ENCODE measurements at places on chromosomes 16 and 17. TPM values are rescaled to one million over a fixed set of nuclear protein-coding genes. Genes with fewer than 3 reads are reported as not detected.

CSH1 gene
- total RNA-seq, result not detected

DNA sequence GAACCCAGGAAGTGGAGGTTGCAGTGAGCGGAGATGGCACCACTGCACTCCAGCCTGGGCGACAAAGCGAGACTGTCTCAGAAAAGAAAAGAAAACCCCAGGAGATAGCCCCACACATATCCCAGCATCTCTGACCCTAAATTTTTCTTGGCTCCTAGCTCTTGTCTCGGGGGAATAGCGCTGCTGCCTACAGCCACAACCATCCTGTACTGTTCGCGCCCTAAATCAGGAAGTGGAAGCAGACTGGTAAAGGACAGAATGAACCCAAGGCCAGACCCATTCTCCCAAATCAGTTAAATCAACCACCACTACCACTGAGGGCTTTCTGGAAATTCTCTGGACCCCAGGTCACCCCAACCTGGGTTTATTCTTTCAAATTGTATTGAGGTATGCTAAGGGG is 1.7 kb downstream of the CTDNEP1 start:
- DNase-seq, result no peak

GRCh38 chr16:84896847-84897246 is 77.1 kb downstream of the CRISPLD2 start:
- no peak for DNase-seq

DNA sequence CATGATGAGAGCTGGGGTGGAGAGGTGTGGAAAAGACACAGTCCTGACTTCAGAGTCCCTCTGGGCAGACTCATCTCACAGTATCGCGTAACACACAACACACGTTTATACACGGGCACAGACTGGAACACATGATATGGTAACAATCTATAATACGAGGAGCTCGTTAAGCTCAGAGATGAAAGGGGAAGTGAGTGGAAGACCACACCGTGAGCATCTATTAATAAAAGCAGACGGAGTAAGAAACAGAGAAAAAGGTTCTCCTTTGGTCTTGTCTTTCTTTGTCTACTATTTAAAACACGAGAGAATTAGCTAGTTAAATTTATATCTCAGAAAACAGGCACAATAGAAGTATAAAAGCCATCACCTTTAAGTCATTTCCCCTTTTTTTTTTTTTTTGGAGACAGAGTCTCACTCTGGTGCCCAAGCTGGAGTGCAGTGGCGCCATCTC is 13.5 kb downstream of the ANKRD11 start:
- DNase-seq, result peak; percentile 11

DNA sequence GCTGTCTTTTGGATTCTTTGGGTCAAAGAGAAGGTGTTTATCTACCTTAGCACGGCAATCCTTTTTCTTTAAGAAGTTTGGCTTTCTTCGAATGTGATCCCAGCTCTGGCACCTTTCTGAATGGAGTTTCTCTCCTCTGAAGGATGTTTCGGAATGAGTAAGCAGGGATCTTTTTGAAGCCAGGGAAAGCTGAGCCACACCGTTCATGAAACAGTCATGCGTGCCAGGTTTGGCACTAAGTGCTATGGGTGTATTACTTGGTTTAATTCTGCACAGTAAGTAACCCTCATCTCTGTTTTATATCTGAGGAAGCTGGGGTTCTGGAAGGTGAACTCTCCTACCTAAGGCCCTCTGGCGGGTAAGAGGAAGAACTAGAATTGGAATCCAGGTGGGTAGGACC is 234.5 kb downstream of the NTN1 start:
- no peak for DNase-seq

DNA sequence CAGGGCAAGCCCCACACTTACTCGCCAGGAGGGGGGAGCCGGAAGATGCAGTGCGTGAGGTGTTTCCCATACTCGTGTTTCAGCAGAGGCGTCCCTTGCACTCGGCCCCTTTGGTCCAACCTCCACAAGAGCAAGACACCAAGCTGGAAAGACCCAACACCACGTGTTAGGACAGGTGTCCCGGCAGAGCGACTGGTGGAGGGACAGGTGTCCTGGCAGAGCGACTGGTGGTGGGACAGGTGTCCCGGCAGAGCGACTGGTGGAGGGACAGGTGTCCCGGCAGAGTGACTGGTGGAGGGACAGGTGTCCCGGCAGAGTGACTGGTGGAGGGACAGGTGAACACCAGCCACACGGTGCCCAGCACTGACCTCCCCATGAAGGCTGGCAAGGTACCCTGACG is 19.4 kb downstream of the IFT140 start:
- DNase-seq, result no peak

DNA sequence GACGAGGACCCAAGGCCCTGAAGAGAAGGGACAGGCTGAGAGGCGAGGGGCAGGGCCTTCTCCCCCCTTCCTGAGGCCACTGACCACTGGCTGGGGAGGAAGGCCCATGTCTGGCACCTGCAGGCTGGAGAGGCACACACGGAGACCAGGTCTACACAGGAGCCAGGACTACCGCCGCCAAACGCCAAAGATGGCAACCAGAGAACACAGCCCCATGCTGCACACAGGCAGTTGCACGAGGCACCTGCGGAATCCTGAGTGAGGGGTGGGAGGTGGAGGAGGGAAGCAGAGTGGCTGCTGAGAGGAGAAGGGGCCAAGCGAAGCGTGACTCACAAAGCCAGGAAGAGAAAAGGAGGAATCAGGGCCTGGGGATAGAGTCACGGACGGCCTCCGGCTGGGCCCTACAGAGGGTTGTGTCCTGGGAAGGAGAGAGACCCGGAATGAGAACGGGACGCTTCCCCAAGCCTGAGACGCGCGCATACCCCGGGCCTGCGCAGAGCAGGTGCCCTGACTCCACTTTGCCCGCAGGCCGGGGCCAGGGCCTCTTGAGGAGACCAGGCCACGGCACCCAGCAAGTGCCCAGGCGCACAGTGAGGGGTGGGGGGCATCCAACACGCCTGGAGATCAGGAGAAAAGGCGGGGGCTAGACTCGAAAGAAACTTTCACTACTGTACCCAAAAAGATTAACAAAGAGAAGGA is 28.7 kb upstream of the C16orf95 start:
- no peak for DNase-seq

- DNase-seq, result no peak
Measured at GRCh38 chr16:10589109-10589508, 8.7 kb upstream of the EMP2 start.

DNA sequence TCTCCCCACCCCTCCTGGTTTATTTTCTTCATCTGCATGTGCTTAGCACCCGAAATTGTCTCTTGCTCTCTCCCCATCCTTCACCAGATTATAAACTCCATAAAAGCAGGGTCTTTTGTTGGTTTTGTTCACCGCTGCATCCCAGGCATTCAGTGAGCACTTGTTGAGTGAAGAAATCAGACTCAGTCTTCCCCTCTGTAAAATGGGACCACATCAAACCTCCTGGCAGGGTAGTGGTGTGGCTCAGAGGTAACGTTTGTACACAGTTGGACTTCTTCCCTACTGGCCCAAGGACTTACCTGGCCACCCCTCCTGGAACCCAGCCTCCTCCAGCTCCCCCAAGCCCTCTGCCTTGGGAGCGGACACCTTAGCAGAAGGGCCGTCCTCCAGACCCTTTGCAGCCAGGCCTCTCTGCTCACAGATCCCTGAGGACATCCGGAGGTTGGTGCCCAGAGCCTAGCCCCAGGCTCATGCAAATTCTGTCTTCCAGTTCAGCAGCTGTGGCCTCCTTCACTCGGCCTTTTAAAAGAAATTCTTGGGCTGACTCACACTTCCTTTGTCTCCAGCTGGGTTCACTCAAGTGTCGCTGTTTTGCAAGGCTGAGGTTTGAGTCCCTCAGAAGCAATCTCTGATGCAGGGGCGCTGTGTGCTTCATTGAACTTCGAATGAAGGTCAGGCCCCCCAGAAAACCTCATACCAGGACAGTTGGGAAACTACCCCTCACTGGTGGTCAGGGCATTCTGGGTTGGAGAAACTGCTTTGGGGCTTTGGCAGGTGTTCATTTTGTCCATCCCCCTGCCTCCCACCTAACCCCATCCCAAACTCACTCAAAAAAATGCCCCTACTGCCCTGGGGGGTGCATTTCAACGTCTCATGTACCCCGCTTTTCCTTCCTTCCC is 16.8 kb upstream of the RMI2 start:
- DNase-seq, result peak; percentile 60

DNA sequence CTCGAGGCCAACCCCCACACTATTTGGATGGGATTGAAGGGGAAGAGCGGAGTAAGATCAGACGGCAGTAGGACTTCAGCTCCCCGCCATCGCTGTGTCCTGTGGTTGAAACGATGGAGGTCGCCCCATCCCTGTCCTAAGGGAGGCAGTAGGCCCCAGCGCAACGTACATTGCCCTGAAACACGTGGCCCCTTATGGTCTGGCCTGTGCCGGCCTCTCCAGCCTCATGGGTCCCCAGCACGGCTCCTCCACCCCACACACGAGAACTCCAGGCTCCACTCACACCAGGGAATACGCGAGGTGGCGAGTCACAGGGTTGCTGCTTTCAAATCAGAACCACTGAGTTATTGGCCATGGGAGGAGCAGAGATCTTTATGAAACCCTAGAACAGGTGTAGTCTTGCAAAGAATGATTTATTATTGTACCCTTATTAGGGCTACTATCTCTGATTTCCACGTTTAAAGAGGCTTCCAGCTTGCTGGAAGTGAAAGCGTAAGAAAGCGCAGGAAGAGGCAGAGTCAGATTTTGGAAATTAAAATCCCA is 669 bp upstream of the DCTPP1 start:
- DNase-seq, result no peak
